ENCODE measurements at places on chromosomes 6 and 20.

- no peak for DNase-seq
These were observed 111.3 kb downstream of the ADGRG6 start for GRCh38 chr6:142413111-142413510.

DNA sequence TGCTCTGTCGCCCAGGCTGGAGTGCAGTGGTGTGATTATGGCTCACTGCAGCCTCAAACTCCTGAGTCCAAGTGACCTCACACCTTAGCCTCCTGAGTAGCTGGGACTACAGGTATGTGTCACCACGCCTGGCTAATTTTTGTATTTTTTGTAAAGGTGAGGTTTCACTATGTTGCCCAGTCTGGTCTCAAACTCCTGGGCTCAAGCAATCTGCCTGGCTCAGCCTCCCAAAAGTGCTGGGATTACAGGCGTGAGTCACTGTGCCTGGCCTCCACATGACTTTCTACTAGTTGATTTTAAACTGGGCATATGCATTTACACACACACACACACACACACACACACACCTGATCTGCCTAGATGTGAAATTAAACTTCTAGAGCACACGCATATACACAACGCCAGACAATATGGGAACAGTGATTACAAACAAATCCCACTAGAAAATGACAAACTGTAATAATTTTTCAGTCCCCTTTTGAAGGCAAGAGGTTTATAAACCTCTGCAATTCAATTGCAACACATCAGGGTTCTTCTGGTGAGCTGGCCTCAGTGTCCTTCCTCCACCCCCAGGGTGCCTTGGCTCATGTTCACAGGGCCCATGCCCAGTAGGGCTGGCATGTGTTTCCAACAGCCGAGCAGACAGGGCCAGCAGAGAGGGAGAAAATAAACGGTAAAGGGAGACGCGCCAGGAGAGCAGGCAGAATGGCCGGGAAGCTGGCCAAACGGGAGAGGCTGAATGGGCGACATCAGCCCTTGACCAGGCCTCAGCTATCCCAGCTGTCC, 31.2 kb downstream of the PARD6B start:
- DNase-seq, result no peak

DNA sequence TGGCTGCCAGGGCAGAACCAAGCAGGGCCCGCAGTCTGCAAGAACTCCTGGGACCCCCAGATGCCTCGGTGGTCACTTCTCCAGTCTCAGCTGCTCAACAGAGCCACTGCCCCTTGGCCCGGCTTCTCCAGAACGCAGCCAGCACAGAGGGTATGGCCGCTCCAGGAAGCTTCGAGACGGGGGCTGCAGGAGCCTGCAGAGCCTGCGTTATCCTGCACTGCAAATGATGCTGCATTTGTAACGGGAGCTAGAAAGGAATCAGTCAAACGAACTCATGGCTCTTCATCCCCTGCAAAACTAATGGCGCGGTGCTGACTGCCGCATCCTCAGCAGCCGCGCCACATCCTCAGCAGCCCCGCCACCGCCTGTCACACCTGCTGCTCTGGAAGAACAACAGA, 254.9 kb downstream of the TAF4 start:
- no peak for DNase-seq

- DNase-seq, result no peak
These were observed 12.1 kb upstream of the ADGRG6 start for GRCh38 chr6:142289687-142290086.

DNA sequence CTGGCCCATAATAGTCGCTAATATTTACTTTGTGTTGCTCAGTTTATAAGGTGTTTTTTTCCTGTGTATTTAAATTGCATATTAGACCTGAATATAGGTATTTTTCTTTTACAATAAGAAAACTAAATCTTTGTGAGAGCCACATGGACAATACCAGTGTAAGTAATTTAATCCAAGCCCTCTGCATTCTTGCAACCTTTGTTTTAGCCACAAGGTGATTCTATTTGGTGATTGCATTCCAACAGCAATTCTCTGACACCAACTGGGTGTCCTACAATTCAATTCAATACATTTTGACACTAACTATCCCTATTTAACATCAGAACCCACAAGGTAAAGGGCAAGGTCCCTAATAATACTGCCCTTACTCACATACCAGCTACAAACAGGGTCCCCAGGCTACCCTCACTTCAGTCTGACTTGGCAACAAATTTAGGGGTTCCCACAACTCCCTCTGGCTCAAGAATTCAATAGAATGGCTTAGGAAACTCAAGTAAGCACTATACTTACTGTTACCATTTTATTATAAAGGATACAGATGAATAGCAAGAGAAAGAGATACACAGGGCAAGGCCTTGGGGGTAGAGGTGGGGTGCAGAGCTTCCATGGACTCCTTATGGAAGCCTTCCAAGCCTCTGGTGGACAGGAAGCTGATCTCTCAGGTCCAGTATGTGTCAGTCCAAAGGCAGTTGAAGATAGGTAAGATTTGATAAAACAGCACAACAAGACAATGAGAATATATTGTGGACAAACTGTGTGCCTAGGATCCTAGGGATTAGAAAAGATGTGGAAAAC, 169.3 kb downstream of the CD83 start:
- no peak for DNase-seq

GRCh38 chr6:73180076-73180738, 45.1 kb downstream of the KHDC1L start:
- no peak for DNase-seq

GRCh38 chr6:51788121-51788520, 299.3 kb downstream of the PKHD1 start:
- no peak for DNase-seq

GRCh38 chr6:39576556-39577303, 148.5 kb downstream of the KIF6 start:
- no peak for DNase-seq

DNA sequence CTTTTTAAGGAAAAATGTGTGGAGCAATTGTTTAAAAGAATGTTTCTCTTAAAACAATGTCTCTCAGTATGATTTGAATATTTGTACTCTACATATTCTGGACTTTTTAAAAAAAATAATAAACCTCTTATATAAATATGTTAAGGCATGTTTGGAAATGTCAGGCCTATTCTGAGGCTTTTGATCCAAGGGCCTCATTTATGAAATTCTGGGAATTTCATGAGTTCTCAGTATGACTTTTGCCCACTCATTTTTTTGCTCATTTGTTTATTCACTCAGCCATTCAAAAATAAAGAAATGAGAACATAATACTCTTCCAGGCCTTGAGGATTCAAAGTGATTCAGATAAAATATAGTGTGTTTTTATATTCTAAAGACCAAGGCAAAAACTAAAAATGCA, 60.4 kb downstream of the DOK5 start:
- no peak for DNase-seq

DNA sequence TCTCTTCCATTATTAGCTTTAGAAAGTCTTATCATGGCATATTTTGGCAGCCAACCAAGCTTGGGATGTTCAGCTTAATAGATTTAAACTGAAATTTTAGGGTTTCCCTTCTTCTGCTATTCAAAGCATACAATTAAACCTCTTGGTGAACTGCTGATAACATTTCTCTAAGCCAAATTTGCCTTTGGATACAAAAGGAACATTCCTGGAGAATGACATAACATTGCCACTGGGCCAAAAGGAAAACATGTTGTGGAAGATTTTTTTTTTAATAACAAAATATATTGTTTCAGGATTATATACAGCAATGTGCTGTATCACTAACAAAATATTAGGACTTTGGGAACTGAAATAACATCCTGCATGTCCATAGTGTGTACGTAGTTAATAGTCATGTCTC, 215.1 kb upstream of the TBX18 start:
- no peak for DNase-seq

DNA sequence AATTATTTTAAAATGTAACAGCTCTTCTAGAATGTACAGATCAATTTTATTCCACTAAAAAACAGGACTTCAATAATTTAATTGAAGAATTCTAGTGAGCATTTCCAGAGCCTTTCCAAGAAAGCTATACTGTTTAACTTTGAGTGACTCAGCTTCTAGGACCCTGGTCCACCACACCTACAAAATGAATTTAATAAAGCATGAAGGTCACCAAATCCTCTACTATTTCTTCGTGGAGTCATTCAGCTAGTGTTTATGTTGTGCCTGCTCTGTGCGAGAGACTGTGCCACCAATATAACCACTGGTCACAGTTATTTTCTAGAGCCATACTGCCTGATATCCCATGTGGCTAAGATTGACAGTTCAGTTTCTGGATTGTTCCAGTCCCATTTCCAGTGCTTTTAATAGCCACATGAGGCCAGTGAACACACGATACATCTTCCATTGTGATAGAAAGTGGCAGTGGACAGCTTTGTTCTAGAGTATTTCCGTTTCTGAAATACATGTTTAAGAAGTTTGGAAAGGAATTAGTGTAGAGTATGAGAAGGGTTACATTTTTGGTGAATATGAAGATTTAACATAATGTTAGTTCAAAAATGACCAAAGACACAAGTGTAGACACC, 160.7 kb downstream of the MTHFD1L start:
- DNase-seq, result no peak

GRCh38 chr20:38445901-38446425, 10.8 kb upstream of the SNHG17 start:
- no peak for DNase-seq

DNA sequence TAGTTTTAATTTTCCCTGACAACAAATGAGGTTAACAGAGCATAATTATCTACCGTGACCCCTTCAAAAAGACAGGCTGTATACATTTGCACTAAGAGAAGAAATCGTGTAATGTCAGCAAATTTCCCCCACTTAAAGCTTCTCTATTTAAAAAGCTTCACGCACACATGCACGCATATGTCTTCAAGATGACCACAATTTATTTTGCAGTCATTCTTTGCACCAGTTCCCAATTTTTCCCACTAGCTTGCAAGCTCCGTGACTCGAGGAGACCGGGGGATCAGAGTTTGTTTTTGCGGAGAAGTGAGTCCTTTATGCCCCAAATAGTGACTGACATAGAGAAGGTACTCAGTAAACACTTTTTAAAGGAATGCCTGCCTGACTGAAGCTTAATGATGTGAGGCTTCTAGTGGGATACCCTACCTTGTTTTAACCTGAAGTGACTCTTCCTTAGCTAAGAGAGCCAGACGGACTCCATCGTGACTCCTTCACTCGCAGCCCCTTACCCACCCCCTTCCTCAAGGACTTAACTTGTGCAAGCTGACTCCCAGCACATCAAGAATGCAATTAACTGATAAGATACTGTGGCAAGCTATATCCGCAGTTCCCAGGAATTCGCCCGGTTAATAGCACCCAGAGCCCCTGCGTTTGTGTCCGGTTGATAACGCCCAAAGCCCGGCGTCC, 9.3 kb upstream of the NQO2 start:
- no peak for DNase-seq

DNA sequence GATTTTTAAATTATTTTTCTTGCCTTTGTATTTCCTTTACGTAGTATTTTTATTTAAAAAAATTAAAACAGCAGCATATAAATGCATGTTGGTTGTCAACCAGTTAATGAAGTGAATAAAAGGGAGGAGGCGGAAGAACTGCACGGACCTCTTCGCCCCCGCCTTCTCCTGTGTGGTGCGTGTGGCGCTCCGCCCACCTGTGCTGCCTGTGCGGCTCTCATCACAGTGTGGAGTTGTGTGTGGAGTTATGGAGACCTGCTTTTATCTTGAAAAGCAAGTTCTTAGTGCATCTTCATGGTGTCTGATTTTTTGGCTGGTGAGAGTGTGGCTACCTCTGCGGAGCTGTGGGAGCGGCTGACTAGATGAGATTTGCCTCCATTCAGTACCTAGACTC, 58.4 kb downstream of the PTPN1 start:
- DNase-seq, result no peak

- DNase-seq, result no peak
These were observed 1.6 kb upstream of the RPS12 start for GRCh38 chr6:132812756-132813172.

DNA sequence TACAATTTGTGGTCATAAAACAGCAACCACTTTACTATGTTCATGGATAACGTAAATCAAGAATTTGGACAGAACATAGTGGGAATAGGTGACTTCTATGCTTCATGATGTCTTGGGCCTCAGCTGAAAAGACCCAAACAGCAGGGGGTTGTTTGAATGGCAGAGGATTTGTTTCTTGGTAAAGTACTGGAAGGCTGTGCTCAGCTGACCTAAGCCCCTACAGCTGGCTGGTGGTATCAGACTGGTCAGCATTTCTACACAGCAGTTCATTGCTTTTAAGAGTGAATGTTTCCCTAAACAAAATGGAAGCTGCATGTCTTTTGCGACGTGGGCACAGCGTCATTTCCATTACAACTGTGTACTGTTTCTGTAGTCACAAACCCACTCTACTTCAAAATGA, 148.5 kb upstream of the DEFB112 start:
- DNase-seq, result no peak

DNA sequence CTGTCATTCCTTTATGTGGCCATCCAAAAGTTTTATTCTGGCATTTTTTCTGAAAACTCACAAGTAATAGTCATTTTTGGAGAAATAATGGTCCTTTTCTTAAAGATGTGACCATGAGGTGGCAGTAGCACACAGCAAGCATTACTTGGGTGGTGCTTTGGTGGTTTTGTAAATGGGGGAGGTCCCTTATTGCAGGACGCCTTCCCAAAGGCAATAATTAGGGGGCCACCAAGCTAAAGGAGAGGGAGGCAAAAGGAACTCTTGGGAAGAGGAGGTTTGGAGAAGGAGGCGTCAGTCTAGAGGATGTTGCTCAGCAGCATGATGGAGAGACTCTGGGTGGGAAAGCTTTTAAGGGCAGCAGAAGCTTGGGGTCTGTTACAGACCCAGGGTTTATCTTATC, 422.6 kb upstream of the MMS22L start:
- DNase-seq, result no peak

GRCh38 chr6:135002974-135003703, 51.5 kb downstream of the HBS1L start:
- no peak for DNase-seq

GRCh38 chr6:25381077-25381476, 101.9 kb downstream of the CARMIL1 start:
- DNase-seq, result no peak

GRCh38 chr6:157292202-157292601, 31.1 kb downstream of the TMEM242 start:
- DNase-seq, result no peak

DNA sequence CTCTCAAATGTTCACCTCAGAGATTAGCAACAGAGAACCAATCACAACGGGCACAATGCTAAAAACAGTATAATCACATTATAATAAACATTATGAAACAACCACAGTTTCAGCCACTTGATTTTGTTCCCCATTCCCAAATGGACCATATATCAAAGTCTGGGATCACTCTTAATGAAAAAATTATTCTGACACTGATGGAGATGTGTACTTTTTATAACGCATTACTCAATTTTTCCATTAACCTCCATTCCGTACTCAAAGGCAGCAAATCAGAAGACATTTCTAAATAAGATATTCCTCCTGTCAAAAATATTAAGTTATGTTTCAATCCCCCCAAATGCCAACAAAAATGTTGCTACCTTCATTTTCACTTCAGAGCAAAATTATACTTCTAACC, 2.8 kb downstream of the CPNE1 start:
- DNase-seq, result no peak

Measured in cortex of kidney (tissue), 1 donor.